ENCODE measurements at places on chromosomes 2 and 18. TPM values are rescaled to one million over a fixed set of nuclear protein-coding genes. Genes with fewer than 3 reads are reported as not detected.

The HOXD8 gene
- total RNA-seq = 3.4 TPM

DNA sequence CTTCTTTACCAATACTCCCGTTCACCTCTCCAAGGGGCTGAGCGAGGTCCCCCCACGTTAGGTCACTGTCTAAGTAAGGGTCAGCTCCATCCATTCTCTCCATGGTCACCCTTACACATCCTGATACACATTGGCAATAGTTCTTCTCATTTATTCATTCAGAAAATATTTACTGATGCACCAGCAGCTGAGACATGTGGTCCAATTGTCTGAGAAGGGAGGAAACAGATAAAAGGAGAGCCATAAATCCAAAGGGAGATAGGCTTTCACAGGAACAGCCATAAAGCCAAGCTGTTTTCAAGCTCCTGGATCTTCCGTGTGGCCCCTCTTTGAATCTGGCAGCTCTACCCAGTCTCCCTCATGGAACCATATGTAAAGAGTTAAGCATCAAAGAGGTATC is 121.2 kb downstream of the TXNL1 start:
- DNase-seq = no peak

The TLX2 gene
- not detected for total RNA-seq

- peak; percentile 18 for DNase-seq
Observed at GRCh38 chr18:77006305-77007175, 126.0 kb downstream of the MBP start.

The COL4A3 gene
- total RNA-seq = 20.9 TPM

The REG3G gene
- not detected for total RNA-seq

DNA sequence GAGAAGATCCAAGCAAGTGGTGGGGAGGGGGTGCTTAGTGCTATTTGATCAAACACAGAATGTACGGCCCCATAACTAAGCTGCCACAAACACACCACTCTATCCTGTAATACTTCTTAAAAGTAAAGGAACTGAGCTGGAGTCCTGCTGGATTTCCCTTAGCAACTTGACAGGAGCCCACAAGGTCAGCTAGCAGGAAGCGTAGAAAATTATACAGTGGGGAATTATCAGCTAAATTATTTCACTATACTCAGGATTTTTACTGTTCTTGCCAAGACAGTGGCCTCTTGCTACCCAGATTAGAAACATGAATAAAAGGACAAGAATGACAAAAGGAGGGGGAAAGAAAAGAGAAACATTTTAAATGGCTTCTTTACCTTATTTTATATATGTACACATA is 217.1 kb downstream of the ZNF521 start:
- no peak for DNase-seq

DNA sequence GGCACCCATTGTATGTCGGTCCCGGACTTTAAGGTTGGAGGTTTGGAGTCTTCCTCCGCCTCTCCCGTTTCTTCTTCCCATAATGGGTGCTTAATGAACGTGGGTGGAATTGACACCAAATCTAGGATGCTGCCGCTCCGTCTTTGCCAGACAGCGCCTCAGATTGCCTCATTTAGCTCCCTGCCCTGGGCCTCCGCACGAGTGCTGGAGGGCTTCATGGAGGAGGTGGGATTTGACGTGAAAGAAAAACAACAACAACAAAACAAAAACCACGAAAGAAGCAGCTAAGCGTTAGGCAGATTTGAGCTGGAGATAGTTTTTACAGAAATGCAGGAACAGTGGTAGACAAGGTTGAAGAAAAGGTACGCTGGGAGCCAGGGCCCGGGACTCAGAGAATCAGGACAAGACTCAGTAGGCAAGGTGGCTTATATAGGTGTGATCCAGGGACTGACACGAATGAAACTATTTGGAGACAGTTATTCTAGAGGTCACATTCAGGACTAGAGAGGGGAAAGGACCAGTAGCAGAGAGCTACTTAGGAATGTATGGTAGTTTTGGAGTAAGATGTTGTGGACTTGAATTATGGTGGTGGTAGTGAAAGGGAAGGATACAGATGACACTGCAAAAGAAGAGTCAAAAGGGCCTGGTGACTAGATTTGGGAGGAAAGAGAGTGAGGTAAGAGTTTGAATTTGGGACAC is 605 bp downstream of the ZNF2 start:
- DNase-seq = no peak

DNA sequence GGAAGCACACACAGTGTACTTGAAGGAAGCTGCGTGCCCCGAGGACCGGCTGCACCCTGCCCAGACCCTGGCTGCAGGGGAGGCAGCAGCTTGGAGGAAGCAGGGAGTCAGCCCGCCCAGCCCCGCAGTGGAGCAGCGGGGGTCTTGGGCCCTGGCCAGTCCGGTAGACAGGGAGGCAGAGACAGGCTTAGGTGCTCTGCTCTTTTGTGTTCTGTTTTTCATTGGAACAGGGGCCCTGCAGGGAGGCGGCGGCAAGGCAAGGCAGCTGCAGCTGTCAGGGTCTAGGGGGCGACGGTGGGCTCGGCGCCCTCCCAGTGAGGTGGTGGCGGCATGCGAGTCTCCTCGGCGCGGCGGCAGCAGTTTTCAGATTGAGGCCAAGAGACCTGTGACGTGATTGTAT is 53.3 kb upstream of the TFCP2L1 start:
- no peak for DNase-seq

DNA sequence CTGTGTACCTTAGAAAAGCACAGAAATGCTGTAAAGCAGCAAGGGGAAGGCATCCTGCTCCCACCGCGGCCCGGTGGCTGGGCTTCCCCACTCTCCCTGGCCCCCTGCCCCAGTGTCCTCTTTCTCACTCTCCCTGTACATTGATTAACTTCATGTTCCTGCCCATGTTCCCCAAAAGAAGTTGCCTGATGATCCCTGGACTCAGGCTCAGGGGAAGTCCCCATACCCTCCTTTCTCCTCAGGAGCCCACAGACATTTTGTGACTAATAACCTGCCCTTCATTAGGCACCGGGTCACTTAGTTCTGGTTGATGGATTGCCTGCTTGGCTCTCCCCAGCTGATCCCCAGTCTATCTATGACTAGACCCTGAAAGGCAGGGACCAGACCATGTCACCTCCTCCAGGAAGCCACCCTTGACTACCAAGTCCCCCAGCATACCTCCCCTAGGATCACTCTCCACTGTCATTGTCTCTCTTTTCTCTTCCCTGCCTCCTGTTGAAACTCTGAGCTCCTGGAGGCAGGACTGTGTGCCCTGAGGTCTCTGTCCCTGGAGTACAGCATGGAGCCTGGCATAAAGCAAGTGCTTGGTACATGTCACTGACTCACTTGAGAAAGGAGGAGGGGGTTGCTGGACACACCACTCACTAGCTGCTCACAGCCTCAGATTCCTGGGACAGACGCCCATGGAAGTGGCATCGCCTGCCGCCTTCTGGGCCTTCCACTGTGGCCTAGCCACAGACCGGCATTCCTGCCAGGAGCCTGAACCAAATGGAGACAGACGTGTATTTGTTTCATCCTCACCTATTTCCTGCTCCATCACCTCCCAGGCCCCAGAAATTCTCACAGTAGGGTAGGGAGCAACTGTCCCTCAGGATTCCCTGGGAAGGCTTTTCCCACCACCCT is 13.5 kb downstream of the MALL start:
- no peak for DNase-seq

The CROCC2 gene
- total RNA-seq = not detected

The KCNJ3 gene
- 1.0 TPM for total RNA-seq

DNA sequence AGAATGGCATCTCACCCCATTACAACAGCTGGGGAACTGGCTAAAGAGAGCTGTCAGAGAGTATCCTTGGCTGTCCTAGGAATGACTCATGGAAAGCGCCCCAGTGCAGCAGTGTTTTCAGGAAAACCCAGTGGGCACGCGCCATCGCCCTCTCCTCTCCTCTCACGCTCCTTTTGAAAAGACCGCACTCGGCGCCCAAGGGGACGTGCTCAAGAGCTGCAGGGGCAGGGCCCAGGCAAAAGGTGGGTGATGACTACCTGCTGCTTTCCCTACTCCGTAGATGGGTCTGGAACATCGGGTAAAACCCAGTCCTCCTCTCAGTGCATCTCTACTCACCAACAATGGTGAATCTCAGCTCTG is 68.1 kb downstream of the EMILIN2 start:
- DNase-seq = peak; percentile 59

GRCh38 chr2:187994464-187995331 is 297.0 kb upstream of the GULP1 start:
- DNase-seq = no peak

The GPR45 gene
- total RNA-seq = not detected

DNA sequence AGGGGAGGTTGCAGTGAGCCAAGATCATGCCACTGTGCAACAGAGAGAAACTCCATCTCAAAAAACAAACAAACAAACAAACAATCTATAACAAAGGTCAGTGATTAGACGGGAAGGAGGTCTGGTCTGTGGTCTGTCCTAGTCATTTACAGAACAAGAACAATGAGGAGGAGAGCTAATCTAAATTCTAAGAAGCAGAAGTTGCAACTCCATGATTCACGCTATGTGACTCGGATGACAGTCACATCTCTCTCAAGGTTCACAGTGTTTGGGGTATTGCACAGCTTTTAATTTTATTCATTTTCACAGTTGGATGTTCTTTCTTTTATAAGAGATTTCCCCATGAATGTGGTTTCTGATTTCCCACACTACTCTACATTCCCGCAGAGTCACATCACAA is 218.7 kb upstream of the PIEZO2 start:
- no peak for DNase-seq

DNA sequence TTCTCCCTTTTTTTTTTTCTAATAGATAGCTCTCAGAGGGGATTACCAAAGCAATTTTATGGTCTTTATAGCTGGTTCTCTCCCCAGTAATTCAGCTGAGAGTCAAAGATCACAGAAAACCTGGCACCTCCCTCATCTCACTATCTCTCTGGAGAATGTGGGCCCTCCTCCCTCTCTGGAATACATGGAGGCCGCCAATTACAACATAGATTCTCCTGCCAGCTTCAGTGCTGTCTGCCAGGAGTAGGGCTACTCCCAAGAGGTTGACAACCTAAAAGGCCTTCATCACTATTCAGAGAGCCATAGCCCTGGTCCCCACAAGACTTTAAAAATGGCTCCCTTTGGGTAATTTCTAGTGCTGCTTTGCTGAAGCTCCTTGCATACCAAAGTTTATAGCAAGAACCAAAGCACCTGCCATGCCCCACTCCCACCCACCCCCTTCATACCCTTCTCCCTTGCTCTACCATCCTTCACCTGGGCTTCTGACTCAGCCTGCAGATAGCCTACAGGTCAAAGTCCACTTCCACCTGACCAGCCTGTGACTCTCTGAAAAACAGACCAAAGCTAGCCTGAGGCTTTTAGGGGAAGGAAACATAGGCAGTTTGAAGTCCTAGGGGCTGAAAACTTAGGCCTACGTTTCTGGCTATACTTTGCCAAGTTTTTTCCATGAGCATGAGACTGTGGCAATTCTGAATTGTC is 472.3 kb downstream of the TNS1 start:
- DNase-seq = no peak

GRCh38 chr2:1701556-1702185 is 42.6 kb downstream of the PXDN start:
- no peak for DNase-seq

DNA sequence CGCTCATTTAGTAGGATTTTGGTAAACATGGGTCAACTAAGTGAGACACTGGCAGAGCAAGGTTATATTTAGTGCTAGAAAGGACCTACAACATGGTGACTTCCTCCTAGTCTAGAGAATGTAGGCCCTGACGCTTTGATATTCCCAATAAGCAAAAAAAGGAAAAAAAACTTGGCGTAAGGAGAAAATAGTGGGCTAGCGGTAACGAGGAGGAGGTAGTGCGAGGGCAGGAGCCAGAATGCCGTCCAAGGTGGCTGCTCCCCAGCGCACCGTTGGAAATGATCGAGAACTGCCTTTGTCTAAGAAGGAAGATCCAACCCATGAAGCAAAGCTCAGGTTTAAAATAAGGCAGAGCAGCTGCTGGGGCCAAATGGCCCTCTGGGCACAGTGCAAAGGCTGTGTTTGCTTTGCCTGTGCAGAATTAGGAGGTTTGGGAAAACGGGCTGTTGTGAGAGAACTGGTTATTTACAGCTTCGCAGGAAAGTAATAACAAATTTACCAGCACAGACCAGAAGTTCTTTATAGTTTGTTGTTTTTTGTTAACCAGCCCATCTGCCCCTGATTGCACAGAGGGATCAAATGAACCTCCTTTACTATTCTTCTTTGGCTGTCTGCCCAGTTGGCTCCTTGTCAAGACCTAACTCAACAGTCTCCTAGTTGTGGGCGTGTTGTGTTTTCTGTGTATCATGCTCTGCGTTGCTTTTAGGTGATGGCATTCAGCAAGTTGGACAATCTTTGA is 86.6 kb downstream of the ITGB1BP1 start:
- no peak for DNase-seq

- no peak for DNase-seq
Observed at GRCh38 chr18:60134806-60135205, 235.0 kb downstream of the PMAIP1 start.

The PDCL3 gene
- total RNA-seq = 23.1 TPM

DNA sequence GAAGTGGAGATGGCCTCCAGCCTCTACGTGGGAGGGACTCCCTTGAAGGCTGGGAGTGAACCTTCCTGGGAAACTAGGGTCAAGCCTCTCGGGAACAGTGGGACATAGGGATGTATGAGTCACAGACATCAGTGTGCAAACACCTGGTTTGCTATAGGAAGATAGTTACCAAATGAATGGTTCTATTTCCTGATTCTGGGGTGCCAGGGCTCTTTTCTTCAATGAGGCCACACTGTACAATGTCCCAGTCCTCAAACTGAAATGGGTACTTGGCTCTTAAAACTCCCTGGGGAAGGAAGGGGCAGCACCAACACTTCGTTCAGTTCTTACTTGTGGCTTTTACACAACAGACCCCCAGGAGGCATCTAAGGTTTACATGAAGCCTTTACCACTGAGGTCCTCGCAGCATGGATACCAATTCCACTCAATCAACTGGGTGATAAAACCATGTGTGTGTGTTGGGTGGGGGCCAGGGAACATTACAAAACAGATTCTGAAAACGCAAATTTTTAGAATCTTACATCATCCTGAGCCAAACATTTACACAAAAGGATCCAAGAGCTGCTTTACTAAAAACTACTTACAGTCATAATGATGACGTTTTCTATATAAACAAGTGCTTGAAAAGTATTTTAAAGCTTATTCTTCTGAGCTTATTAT is 10.4 kb downstream of the ERFE start:
- peak; percentile 47 for DNase-seq

DNA sequence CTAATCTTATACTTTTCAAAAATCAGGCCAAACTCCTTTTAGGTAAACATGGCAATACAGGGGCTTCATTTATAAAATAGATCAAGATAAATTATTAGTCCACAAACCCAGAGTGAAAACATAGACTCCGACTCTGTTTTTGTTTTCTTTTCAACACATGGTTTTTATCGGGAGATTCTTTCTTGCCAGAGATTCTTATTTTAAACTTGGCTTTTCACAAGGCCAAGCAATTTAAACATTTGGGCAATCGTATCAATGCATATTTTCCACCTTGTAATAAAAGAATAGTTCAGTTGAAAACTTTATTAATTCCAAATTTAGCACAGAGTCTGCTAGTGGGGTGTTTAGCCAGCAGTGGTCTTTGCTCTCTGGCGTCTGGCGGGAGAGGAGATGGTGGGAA is 71.9 kb downstream of the SOX11 start:
- DNase-seq = no peak

The UGT1A4 gene
- total RNA-seq = not detected

- DNase-seq = no peak
Observed at GRCh38 chr2:28754321-28754720, 2.7 kb downstream of the PPP1CB start.

GRCh38 chr2:134128746-134129145 is 125.1 kb upstream of the MGAT5 start:
- DNase-seq = no peak

GRCh38 chr2:134372611-134373131 is 118.8 kb downstream of the MGAT5 start:
- DNase-seq = peak; percentile 52

GRCh38 chr18:25146512-25146910 is 205.5 kb downstream of the ZNF521 start:
- DNase-seq = no peak

Data from psoas muscle (tissue), 8 donors.